ENCODE measurements at places on chromosomes 7 and 10.
A peak's percentile ranks its signal among the peaks of the same experiment; 100 is the strongest.

- DNase-seq: peak; percentile 88
Measured at GRCh38 chr7:28926871-28927597, 31.1 kb downstream of the TRIL start.

DNA sequence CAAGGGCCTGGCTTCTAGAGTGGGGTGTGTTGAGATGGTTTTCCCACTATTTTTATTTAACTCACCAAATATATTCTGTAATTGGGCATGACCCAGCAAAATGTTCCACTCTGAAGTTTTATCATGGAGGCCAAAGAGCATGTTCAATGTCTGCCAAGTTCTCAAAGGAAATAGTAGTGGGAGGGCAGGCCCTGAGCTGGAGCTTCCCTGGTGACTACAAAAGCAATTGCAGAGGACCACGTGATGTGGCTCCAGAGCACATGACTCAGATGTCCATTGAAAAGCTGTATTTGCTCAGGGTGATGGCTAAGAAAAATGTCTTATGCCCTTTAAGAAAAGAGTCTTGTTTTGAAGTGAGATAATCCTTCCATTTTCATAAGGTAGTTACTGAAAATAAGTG is 1024.8 kb downstream of the LRMDA start:
- DNase-seq: no peak

DNA sequence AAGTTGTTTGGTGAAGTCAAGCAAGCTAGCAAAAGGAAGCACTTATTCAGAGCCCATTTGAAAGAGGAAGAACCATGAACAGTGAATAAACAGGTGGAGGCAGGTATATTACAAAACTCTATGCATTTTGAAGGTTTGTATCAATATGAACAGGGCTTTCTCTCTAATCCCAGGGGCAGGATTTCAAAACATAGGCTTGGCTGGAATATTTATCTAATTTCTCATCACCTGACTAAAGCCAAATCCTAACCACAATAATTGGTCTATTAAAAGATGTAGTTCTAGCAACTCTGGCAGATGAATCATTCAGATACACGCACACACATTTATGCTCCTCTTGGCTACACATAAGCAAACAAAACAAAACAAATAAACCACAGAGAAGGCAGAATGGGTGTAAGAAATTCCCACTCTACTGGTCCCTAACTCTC is 554.4 kb downstream of the INHBA start:
- DNase-seq: peak; percentile 77

DNA sequence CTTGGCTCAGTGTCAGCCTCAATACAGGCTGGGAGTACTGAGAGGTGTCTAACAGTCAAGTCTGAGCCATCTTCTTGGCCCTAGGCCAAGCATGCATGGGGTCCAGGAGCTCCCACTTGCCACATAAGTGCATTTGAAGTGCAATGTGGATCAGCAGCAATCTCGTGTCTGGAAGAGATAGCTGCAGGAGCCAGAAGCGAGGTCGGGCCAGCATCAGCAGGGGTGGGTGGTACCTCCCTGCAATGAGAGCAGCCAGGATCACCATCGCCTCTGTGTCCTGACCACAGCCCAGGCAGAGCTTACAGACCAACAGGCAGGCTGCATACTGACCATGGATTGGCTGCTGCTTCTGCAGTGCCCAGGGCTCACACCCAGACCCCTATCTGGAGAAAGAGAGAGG is 83.0 kb upstream of the CXCL12 start:
- DNase-seq: peak; percentile 29

DNA sequence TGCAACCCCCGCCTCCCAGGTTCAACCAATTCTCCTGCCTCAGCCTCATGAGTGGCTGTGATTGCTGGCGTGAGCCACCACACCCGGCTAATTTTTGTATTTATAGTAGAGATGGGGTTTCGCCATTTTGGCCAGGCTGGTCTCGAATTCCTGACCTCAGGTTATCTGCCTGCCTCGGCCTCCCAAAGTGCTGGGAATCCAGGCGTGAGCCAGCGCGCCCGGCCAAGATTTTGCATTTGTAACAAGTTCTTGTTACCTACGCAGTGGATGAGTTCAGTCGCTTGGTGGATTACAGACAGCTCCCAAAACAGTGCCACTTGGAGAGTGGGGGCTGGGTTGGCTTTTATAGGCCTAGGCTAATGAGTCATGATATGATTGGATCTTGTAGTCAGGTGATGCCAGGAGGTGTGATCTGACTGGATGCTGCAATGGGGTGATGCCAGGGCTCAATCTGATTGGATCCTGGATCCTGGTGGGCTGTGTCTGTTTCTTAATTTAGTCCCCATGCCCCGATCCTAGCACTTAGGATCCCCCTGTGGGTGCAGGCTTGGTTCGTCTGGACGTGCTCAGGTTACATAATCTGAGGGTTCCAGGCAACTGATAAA is 20.3 kb downstream of the SBDS start:
- DNase-seq: no peak

DNA sequence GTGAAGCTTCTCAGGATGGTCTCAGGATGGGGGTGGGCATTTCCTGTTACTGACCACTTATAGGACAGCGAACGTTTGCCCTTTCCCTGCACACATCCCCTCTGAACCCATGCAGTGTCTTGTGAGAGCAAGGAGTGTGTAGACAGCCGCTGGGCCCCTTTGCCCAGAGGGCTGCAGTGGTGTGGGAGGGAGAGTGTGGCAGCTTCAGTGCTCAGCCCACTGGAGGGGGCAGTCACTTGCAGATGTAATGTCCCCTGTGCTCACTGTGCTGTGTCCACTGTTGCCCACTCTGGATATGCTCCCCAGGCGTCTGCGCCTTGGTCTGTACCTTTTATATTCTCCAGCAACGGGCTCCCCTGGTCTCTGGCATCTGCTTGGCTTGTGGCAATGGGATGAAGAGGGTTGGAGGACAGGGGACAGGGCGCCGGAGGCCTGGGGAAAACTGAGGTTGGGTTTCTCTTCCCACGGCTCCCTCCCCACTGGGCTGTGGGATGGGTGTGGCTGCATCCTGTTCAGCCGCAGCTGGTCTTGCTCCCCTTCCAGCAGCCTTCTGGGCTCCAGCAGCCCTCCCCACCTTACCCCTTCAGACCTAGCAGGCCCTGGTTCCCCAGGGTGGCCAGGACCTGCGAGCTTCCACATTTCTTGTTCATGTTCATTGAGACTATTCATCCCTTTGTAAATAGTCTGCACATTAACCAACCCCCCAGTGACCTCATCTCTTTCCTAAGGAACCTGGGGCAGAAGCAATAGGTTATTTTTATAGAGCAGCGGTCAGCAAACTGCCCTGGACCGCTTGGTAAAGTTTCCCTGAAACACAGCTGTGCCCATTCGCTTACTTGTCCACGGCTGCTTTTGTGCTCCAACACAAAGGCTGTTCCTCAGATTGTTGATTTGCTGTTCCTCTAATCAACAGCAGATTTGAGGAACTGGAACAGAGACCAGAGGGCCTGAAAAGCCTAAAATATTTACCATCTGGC is 6.1 kb downstream of the ZNF789 start:
- peak; percentile 2 for DNase-seq

DNA sequence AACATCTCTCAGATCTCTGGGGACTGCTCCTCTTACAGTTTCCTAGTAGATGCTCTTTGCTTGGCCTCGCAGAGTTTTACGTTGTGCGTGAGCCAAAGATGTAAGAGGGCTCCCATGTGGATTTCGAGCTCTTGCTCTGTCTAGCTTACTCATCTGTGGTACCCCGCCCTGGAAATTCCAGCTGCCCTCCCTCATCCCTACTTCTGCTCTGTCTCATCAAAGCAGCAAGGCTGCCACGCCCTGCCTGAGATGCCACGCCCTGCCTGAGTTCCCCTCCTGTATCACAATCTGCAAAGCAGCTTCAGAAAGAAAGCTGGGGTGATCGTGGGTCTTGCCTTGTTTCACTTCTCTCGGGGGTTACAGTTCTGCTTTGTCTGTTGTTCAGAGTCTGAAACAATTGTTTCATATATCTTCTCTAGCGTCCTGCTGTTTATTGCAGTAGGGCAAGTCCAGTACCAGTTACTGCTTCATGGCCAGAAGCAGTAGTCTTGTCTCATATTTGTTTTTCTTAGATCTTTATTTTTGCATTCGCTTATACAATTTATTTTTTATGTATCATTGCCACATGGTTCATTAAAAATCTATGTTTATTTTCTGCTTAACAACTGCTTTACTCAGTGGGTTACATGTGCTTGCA is 36.1 kb upstream of the CCNY start:
- DNase-seq: peak; percentile 92

DNA sequence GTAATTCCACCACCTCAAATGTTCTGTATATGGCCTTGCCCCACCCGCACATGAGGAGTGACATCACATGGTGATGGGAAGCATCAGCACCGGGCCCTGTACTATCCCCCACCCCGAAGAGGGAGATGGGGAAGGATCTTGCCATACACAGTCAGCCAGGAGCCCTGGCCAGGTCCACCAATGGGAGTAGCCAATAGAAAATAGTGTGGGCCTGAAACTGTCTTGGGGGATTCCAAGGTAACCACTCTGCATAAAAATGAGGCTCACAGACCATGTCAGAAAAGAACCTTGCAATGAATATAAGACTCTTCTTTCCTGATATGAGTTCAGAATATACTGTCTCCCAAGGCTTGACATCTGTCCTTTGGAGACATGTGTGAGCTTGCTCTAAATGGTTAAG is 51.1 kb downstream of the ADRB1 start:
- no peak for DNase-seq

DNA sequence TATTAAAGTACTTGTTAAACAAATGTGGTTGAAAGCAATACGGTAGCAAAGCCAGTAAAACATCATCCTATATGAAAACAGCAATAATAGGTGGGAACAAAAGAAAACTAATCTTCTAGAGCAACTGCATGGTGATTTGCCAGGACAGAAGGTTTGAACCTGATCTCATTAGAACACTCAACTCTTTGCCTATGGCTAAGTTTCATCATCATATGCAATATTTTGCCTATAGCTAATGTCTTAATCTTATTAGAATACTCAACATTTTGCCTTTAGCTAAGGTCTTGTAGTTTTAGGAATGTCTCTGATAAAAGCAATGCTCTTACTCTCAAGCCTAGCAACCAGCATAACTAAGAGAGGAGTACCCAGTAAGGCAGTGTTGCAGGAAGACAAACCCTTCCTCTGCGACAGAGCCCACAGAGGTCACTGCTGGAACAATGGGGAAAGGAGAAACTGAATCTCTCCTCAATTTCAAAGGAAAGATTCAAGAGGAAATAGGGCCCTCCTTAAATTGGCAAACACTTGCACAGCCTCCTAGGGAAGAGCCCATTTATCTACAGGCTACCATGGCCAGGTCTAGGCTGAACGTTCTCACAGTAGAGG is 38.3 kb downstream of the CADPS2 start:
- DNase-seq: peak; percentile 25

DNA sequence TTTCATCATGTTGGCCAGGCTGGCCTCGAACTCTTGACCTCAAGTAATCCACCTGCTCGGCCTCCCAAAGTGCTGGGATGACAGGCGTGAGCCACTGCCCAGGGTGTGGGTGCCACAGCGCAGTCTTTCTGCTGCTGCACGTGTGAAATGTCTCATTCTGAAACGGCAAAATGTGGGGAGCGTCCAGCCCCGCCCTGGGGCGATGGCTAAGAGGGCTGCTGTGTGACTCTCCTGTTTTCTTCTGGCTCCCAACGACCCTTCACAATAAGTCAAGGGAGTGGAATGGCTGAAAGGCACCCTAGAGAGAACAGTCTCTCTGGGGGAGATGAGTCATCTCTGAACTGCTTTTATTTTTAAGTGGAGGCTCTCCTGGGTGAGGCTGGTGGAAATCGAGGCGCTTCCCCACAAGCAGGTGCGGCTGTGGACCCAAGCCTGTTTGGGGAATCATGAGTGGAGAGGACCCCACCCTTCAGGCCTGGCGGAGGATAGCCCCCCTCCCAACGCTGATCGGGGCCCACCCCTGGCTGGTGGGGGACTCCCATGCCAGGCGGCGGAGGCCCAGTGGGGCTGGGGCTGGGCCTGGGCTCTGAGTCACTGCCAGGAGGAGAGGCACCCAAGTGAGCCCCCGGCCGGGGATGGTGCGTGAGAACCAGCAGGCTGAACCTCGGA is 18.0 kb downstream of the ADAP1 start:
- DNase-seq: peak; percentile 99

- no peak for DNase-seq
Measured at GRCh38 chr10:31000071-31000782, 31.4 kb downstream of the ZNF438 start.

DNA sequence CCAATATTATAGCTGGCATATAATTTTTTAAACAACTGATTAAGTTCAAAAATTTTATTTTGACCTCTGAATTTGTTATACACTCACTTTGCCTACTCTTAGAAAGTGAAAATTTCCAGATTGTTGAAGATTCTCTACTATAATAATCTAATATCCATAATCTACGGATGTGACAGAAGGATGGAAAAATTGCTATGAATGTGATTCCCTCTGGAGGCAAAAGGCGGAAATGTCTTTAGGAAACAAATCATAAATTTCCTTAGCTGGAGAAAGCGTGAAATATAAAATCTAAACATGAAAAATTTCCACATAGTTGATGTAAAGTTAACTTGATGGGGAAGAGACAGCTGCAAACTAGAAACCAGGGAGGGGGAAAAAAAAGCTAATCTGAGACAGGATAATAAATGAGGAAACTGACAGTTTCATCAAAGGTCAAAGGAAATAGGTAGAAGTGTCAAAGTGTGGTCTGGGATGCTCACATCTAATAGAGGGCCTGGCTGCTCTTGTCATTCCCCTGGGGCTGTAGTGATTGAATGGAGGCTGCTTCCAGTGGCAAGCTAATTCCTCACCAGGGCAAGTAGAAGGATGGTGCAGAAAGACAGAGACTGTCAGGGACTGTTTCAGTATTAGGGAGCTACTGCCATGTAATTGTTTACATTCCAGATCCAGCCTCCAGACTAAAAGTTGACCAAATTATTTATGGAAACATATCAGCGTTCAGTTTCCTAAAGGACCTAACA is 264.5 kb downstream of the SDHAF3 start:
- DNase-seq: no peak

- DNase-seq: no peak
Measured at GRCh38 chr10:67695555-67695954, 440 bp downstream of the CTNNA3 start.

DNA sequence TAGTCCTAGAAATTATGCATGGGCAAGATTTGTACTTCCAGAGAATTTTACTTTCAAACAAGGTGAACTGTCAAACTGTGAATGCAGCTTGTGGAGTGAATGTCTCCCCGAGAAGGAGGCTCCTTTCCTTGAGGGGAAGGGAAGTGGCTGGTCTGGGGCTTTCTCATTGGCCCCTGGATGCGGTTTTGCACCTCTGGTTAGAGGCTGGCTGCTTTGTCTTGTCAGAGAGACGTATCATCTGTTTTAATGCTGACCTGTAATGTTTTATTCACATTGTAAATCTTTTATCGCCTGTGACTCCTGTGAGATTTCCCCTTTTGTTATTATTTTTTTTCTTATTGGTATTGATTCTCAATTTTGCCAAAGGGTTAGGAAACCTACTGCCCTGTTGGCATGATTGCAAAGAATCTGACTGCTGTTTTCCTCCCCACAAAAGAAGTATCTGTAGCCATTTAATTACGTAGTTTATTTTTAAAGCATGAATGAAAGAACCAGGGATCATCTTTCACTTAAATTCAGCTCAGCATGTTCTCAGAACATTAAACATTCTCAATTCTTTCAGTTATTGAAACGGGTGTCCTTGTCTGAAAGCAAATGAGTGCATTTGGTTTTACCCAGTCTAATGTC is 238.3 kb upstream of the NFE2L3 start:
- DNase-seq: no peak
